ENCODE measurements at places on chromosomes 5 and 9. TPM values are rescaled to one million over a fixed set of nuclear protein-coding genes. Genes with fewer than 3 reads are reported as not detected.

MYMK gene
- total RNA-seq, result 1.0 TPM

APBA1 gene
- 1.1 TPM for total RNA-seq

JAKMIP2 gene
- total RNA-seq, result 3.0 TPM

INSL6 gene
- total RNA-seq, result not detected

All from epithelial cell of alveolus of lung (primary cell).